ENCODE measurements at places on chromosomes 11 and 22.

DNA sequence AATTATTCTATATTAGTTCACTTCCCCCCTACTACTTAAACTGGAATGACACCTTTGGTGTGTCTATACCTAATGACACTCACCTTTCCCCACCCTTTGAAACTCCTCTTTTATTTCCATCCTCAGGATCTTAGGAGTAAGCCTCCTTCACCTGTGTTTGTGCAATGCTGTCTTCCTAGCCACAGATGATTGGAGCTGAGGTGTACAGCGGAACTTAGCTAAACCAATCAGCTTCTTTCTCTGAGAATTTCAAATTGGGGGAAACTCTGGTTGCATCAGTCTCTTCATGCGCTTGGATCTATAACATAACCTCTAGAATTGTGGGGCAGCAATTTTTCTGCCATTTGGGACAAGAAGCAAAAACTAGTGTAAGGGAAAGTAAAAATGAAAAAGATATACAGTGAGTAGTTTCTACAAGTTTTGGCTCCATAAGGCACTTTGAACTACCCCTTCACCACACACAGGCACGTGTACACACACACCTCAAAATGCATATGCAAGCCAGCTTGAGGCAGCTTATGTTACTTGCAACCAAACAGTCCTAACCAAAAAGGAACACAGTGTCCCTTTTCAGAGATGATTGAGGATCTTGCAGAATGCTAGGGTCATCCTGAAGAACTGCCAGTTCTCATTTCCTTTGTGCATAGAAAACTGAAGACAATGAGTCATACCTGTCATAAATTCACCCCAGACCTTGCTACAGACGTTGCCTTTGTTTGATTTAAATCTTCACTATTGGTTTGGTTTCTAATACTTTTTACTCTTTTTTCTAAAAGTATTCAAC, 36.0 kb upstream of the LDLRAD3 start:
- no peak for DNase-seq

DNA sequence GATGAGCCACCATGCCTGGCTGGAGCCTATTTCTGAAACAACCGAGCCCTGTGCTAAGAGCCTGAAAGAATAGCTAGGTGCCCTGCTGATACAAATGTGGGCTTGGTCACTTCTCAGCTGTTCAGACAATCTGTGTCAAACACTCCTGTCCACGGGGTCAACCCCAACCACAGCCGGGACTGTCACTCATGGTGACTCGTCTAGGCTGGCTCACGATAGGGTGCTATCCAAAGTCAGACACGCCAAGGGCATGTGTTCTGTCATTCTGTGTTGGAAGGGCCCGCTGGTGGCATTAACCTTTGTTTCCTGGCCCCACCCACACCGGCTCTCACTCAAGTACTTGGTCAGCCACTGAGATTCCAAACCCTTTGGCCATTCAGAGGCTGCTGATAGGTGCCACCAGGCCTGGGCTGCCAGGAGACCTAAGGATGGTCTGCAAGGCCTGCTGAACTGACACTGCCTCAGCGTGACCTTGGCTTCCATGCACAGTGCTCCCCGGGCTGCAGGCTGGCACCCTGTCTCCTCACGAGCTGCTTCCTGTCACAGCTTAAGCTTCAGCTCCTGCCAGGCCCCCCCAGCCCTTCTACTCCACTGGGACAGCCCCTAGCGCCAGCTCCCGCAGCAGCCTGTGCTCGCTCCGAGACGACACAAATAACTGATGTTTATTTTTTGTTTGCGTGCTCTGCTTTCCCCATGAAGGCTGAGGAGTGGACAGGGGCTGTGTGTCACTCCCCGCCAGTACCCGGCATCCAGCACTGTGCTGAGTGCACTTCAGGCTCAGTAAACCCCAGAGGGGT, 14.2 kb upstream of the CDC42BPG start:
- no peak for DNase-seq

DNA sequence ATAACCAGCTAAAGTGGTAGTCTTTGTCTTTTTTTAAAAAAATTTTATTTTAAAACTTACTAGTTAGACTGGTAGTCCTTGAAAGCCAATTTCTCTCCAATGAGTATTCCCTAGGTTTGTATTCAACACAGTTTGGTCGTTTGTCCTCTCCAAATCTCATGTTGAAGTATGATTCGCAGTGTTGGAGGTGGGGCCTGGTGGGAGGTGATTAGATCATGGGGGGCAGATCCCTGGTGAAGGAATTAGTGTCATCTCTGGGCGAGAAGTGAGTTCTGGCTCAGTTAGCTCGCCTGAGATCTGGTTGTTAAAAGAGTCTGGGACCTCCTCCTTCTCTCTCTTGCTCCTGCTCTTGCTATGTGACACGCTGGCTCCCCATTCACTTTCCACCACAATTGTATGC, 18.0 kb downstream of the FLI1 start:
- no peak for DNase-seq

- peak; percentile 51 for DNase-seq
These were observed 1.0 kb downstream of the RASSF10 start for GRCh38 chr11:13009921-13010748.

DNA sequence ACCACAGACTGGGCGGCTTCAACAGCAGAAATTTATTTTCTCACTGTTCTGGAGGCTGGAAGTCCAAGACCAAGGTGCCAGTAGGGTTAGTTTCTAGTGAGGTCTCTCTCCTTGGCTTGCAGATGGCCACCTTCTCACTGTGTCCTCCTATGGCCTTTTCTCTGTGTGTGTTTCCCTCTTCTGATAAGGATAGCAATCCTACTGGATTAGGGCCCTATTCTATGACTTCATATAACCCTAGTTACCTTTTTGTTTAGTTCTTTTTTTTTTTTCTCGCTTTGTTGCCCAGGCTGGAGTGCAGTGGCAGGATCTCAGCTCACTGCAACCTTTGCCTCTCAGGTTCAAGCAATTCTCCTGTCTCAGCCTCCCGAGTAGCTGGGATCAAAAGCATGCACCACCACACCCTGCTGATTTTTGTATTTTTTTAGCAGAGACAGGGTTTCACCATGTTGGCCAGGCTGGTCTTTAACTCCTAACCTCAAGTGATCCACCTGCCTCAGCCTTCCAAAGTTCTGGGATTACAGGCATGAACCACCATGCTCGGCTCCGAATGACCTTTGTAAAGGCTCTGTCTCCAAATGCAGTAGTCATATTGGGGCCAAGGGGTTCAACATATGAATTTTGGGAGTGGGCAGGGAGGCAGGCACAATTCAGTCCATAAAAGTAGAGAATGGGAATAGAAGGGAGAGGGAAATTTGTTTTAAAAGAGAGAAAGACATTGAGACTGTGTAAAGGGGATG, 25.5 kb upstream of the NNMT start:
- DNase-seq: no peak

GRCh38 chr11:4680341-4680740, 17.3 kb downstream of the OR51E2 start:
- no peak for DNase-seq

DNA sequence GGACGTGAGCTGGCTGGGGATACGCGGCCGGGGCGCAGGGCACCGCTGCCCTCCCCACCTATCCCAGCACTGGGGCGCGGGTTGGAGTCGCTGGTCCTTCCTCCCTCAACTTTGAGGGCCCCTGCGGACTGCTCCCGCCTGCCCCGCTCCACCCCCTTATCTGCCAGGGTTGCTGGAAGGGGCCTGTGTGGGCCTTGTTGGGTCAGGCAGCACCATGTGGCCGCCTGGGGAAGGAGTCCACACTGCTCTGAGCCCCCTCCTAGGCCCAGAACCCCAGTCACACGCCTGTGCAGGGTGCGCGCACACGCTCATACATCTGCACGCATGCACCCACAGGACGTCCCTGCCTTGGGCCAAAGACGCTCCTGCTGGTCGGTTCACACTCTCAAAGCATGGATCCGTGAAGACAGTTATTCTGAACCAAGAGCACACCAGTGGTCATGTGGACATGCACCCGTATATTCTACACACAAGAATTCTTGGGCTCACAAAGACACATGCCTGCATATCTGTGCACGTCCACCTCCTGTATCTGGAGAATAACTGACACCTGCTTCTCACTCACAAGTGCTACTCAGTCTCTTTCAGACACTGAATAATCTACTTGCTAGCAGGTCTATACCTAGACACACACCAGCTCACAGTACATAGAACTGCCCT, 710 bp downstream of the TUB start:
- DNase-seq: no peak

GRCh38 chr11:11608783-11609232, 13.0 kb downstream of the GALNT18 start:
- DNase-seq: no peak

DNA sequence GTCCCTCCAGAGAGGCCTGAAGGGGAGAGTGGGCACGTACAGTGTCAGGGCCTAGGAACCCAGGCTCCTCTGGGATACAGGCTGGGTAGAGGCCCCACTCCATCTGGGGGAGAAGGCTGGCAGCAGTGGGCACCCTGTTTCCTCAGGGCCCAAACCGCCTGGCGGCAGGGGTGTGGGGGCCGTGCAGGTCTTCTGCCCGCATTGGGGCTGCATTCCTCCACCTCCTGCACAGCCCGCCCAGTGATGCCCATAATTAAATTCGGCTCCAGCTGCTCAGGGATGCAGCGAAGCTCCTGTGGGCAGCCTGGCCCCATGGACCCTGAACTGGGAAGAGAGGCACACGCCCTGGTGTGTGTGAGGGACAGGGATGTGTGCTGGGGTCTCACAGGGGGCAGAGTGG, 35.4 kb downstream of the KCNQ1OT1 start:
- DNase-seq: no peak
